Stimulated activated CD8-positive, alpha-beta memory T cell treated with anti-CD3 and anti-CD28 coated beads, Interleukin-7, amount 100 ng/mL, for 1 hour (primary cell): ENCODE measurements at places on chromosomes 7 and 10.
A peak's percentile ranks its signal among the peaks of the same experiment; 100 is the strongest.

GRCh38 chr7:141024668-141025067, 9.9 kb upstream of the MRPS33 start:
- no peak for DNase-seq

DNA sequence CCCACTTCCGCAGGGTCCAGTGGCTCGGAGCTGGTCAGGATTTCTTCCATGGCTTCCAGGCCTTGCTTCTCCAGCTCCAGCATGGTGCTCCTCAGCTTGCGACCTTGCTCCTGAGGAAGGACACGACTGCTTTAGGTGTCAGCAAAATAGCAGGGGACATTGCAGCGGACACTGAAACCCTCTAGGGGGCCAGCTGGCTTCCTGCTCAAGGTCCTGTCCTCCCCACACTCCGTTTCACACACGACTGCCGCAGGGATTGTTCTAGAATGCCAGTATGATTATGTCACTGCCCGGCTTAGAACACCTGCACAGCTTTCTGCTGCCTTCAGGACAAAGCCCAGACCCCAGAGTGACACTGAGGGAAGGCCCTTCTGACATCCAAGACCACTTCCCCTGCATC, 65.6 kb downstream of the SCRN1 start:
- DNase-seq, result no peak

DNA sequence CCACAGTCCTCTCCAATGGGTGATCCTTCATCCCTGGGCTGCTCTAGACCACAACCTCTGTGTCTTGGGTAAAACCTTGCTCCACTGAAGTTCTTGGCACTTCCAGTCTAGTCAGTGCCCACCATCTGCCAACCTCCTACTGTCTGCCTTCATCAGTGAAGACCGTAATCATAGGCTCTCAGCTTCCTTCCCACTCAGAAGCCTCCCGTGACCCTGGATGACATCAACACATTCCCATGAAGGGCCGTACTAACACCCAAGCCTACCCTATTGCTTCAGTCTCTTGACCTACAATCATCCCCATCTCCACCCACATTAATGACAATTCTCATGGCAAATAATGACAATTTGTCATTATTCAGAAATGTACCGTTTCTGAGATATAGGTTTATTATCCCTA, 27.6 kb upstream of the GARS1 start:
- no peak for DNase-seq

DNA sequence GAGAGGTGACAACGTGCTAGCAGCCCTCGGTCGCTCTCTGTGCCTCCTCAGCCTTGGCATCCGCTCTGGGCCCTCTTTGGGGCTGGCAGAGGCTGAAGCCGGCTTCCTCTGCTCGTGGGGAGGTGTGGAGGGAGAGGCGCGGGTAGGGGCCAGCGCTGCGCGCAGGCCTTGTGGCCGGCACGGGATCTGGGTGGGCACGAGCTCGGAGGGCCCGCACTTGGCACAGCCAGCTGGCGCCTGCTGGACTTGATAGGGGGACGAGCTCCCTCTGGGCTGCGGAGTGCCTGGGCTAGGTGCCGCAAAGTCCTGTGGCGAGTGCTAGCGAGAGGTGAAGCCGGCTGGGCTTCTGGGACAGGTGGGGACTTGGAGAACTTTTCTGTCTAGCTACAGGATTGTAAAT, 170.7 kb downstream of the EXOC4 start:
- DNase-seq, result no peak

GRCh38 chr10:113854761-113855588, 514 bp downstream of the NHLRC2 start:
- DNase-seq, result no peak

- no peak for DNase-seq
Observed at GRCh38 chr10:100827819-100828737, 82.7 kb downstream of the PAX2 start.

DNA sequence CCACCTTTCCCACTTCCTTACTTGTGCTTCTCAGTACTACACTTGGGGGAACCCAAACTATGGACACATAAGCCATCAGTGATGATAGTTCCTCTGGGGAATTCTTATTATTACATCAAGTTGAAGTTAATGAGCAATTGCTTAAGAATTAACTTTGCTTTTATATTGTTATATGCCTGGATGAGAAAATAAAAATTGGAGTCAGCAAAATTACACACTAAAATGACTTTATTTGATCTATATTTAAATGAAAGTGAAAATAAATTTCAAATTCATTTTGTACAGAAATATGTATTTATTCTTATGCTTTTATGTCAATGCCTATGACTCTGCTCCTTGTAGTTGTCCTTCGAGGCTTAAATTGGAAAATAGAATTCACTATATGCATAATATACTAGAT, 149.4 kb upstream of the KCND2 start:
- no peak for DNase-seq

GRCh38 chr7:108083980-108084379, 46.2 kb downstream of the LAMB4 start:
- DNase-seq, result no peak

DNA sequence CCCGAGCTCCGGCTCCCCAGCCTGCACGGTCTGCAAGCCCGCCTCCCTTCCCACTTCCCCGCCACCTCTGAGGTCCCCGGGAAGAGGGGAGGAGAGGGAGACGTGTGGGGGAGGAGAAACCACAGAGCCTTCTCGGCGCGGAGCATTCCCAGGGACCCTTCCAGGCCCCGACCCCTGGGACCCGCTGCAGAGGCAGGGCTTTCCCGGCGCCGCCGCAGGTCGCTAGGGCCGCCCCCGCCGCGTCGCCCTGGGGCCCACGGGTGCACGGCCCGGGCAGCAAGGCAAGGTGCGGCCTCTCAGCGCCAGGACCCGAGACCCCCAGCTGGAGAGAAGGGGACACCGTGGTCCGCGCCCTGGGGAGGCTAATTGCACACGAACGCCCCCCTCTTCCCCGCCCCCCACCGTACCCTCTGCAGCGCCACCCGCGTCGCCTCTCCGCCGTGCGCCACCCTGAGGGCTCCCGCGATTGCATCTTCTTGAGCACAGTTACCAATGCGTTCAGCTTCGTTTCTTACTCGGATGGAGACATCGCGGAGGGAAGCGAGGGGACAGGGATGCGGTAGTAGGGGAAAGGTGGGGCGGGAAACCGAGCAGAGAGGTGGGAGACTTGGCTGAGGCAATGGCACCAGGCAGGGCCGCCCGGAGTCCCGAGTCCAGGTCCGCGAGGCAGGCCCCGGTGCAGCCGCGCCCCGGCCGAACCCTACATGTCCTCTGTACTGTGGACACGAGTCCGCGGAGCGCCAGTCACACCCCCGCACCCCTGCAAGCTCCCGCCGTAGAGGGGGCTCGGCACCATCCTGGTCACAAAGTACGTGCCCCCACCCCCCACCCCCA, 28.9 kb downstream of the SKIDA1 start:
- no peak for DNase-seq

- DNase-seq, result no peak
Observed at GRCh38 chr7:106952658-106953231, 87.7 kb downstream of the PIK3CG start.

DNA sequence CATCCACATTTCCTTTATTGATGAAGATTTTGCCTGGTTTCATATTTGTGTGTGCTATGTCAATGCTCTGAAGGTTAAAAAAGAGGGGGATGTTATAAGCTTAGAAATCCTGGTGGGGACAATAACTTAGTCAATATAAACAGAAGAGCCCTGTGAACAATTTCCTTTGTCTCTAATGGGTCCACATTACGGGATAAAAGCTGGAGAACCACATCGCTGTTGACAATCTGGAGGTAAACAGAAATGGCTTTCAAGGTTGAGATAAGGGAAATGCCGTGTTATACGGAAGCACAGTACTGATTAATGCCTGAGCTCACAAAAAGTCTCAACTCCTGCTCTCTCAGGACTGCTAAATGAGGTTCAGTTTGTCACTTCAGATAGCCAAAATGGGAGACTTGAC, 16.8 kb downstream of the ASAH2 start:
- DNase-seq, result no peak

DNA sequence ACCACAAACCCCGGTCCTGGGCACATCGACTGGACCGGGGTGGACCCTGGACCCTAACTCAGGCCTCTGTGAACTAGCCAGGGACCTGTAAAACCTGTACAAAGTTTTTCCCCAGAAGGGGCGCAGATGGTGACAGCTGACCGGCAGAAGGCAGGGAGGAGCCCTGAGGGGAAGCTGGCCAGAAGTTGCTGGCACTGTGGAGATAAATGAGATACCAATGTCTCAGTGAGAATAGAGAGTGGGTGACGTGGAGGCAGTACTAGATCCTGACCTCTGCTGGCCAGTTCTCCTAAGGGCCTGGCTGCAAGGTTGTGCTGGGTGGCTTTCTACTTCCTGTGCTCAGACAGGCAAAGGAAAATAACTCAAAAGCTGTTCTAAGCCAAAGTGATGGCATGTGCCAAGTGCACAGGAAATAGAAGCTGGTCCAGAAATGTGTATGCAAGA, 10.6 kb upstream of the TSPAN14 start:
- no peak for DNase-seq

DNA sequence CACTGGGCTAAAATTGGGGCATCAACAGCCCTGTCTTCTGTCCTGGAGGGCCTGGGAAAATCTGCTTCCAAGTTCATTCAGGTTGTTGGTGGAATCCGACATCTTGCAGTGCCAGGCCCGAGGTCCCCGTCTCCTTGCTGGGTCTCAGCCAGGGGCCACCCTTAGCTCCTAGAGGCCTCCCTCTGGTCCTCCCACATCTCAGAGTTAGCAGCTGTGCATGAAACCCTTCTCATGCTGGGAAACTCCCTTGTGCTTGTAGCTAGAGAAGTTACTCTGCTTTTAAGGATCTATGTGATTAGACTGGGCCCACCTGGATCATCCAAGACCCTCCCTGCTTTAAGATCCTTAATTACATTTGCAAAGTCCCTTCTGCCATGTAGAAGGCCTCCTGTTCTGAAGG, 15.3 kb downstream of the HIP1 start:
- DNase-seq, result no peak

DNA sequence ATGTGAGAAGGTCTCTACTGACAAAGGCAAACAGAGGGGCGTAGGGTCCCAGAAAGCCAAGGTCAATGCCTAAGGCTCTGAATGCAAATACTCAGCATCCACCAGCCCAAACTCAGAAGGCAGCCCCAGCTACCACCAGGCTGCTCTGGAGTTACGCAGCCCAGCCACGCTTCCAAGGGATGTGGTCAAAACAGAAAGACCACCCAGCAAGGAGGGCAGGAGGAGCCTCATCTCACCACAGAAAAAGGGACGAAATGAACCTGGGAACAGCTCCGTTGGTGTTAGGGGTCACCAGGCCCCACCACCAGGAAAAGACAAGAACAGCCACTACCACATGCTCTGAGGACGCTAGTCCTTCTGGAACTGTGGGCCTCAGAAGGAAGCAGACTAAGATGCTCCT, 65.1 kb downstream of the CTBP2 start:
- DNase-seq, result no peak

- no peak for DNase-seq
Observed at GRCh38 chr10:31131251-31131650, 99.6 kb upstream of the ZNF438 start.

DNA sequence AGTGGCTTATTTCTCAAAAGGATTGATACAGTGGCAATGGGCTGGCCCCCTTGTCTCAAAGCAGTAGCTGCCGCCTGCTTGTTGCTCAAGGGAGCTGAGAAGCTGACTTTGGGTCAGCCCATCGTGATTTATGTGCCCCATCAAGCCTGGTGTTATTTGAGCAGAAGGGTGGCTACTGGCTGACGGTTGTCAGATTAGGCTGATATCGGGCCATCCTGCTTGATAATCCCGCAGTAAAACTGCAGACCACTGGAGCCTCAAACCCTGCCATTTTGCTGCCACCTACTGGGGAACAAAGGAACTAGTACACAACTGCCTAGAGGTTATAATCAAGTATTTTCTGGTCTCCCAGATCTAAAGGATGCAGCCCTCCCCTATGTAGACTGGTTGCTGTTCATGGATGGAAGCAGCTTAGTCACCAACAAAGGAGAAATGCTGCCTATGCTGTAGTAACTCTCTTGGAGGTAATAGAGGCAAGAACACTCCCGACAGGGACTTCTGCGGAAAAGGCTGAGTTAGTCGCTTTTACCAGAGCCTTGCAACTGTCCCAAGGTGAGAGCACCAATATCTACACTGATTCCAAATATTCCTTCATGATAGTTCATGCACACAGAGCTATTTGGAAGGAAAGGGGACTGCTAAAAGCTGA, 65.9 kb upstream of the ZNF92 start:
- DNase-seq, result peak; percentile 1

GRCh38 chr7:74371381-74372341, 82.0 kb upstream of the GTF2IRD1 start:
- no peak for DNase-seq

GRCh38 chr7:3007696-3008095, 36.0 kb downstream of the CARD11 start:
- no peak for DNase-seq

GRCh38 chr7:1669954-1670893, at the start of gene ELFN1:
TSS of gene ELFN1 (plus strand) at chr7:1670277. CDS start at chr7:1744597, 74,320 bp downstream.
- no peak for DNase-seq

GRCh38 chr10:4883079-4883739, 57.2 kb downstream of the AKR1E2 start:
- no peak for DNase-seq
